ENCODE measurements at places on chromosomes 4 and X.

DNA sequence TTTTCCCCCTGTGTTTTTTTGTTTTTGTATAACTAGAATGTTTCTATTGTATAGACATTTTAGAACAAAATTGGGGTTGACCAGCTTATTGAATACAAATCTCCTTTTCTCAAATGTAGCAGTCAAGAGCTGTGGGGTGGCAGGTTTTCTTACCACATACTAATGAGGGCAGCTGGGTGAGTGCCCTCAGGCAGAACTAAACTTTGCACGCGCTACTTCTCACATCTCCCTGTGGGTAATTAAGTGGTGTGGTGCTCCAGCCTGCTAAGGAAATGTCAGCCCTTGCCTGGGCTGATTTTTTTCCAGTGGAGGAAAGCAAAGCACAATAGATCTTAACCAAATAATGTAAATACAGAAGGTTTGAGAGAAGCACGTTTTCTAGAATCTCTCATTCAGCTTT is 717.6 kb upstream of the TENM3 start:
- no peak for DNase-seq

- no peak for DNase-seq
These were observed 390.8 kb downstream of the ADGRL3 start for GRCh38 chr4:61590881-61591280.

DNA sequence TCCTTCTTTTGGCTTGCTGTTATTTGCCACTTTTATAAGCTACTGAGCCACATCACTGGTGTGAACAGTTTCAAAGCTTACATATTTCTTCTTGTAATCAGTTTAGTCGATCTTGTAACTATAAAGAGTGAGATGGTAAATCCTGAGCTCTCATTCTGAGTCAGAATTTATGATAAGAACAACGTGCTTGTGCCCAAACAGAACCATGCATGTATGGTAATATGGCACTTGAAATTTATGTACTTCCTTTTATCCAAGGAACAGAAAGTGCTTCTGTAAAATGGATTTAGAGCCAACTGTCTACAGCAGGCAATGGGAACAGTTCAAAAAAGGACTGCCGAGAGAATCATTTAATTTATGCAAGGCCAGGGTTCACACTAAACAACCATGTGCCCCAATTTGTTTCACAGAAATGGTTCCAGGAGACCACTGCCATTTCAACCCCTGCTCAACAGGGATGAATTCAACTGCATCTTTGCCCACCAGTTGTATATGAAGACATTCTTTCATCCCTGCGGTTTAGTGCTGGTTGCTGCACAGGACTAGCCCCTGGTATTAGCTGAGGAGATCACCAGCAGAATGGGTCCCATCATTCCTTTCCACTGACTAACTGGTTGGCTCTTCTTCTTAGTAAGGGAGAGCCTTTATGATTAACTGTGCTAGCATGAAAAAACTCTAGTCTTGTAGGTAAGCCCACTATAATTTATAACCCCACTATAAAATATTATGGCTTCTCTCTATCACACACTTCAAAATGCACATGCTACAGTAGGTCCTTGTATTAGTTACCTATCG is 162.9 kb upstream of the PGRMC2 start:
- DNase-seq = no peak

DNA sequence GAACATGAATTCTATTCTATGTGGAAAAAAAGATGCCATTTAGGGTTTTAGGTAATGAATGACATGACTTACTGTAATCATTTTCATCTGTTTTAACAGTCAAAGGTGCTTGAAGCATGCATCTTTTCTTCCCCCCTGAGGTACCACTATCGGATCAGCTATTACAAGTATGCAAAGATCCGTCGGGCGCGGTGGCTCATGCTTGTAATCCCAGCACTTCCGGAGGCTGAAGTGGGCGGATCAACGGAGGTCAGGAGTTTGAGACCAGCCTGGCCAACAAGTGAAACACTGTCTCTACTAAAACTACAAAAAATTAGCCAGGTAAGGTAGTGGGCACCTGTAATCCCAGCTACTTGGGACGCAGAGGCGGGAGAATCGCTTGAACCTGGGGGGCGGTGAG is 241.3 kb downstream of the ARAP2 start:
- DNase-seq = no peak

DNA sequence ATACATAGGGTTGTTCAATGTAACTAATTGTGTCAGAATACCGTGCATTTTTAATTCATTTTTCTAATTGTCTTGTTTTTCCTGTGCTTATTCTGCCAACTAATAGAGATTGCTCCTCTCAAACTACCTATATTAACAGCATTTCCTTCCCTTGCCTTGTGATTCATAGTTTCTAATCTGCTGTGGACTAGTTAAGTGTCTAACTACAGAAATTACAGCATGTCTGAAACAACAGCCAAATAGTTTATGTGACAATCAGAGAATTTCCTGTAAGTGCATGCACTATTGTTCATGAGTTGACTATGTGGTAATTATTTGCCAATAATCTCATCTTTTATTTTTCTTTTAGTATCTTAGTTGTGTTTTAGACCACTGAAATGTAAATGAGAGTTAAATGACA is 4.1 kb upstream of the SEC24B start:
- DNase-seq = no peak

DNA sequence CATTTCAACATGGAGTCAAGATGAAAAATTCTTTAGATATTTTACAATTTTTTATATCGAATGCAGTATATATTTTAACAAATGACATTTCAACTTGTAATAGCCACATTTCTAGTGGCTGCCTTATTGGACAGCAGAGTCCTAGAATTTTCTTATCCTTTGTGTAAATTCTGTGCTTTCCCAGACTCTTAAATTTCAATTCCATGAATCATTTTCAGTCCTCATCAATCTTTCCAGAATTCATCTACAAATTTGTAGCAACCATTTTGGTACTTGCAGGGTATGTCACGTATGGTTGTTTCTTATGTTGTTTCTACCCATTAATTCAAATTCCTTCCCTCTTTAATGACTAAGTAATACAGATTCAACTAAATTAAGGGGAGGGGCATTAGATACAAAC is 2.7 kb downstream of the PAICS start:
- no peak for DNase-seq

- no peak for DNase-seq
These were observed 209.2 kb downstream of the GLUD2 start for GRCh38 chrX:121256647-121257046.
